ENCODE measurements at places on chromosomes 13 and 19. TPM values are rescaled to one million over a fixed set of nuclear protein-coding genes. Genes with fewer than 3 reads are reported as not detected.

Gene RLN3
- not detected for total RNA-seq

DNA sequence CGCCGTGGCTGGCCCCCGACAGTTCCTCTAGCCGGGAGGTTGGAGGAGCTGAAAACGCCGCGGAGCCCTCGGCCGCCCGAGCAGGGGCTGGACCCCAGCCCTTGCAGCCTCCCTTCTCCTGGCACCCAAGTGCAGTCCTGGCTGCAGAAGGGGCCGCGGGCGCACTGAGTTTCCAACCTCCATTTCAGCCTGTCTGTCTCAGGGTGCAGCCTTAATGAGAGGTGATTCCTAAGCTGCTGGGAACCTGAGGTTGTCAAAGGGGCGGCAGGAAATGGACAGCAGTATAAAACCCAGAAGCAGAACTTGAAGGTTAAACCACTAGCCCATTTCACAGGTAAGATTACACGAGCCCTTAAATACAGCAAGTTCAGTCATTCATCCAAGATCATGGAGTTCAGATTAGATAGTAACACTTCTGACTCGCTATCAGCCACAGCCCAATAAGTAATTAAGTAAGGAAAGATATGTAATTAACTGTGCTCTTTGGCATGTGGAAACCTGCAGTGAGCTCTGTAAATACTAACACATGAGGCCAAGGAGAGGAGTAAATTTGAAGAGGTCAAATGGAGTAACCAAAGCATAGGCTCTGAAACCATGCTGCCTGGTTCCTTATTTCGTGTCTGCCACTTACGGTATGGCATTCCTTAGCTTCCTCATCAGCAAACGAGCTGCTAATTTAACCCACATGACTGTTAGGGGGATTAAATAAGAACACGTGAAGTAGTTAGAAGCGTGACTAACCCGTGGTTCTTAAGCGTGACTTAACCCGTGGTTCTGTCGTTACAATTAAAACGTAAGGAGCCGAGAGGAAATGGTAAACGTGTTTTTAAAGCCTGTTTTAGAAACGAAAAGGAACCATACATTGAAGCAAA lies 686 bp downstream of the SETDB2 start:
- no peak for DNase-seq

Gene SGCG
- total RNA-seq, result 0.16 TPM

DNA sequence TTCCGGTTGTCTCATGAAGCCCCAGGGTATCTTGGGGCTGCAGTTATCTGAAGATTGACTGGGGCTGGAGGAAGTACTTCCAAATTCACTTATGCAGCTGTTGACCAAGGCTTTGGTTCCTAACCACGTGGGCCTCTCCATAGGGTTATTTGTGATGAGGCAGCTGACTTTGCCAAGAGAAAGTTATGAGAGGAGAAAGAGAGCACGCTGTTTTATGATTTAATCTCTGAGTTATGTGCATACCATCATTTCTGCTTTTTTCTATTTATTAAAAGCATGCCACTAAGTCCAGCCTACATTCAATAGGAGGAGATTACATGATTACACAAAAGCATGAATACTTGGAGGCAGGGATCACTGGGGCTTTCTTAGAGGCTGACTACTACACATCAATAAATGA lies 215.5 kb downstream of the NHLRC3 start:
- DNase-seq, result no peak

DNA sequence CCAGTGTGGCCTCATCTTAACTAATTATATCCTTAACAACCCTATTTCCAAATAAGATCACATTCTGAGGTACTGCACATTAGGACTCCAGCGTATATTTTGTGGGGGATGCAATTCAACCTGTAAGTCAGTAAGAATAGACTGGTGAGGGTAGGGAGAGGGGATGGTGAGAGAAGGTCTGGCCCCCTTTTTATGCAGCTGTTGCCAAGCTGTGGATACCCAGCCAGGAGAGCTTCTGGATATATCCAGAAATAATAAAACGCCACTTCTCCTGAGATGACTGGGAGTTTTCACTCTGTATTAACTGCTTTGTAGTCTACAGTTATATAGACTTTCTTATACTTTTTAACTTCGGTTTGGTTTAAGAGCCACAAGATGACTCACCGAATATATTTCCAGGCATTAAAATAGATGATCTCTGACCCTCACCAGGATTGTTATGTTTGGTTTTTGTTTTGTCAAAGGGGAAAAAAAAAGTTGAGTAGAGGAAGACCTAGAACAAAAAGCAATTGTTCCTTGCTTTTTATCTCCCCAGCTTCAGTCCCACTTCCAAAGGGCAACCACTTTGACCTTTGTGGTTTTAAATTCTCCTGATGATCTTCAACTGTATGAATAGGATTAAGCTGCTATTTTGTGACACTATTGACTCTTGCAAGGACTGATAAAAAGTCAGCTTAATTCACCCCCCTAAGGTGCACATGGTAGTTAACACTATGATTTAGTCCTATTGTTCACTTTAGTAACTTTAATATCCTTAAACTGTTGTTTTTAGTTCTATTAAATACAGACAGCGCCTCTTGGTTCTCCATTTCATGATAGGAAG lies 3.1 kb upstream of the NEK3 start:
- DNase-seq, result no peak

DNA sequence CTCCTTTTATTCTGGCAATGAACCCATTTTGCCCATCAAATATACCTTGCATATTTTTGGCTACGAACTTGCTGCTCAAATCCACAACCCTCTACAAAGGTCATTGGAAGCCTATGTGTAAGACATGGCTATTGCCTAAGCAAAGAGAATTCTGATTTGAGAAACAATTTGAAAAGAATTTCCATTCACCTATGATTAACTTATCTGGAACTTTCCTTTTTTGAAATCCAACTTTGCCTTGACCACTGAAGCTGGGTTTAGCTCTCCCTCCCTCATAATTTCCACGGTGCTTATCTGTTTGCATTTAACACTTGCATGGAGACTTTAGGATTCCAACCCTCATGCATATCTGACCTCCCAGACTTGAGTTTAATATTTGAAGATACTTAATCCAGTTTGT lies 1514.7 kb upstream of the SLC10A2 start:
- no peak for DNase-seq

DNA sequence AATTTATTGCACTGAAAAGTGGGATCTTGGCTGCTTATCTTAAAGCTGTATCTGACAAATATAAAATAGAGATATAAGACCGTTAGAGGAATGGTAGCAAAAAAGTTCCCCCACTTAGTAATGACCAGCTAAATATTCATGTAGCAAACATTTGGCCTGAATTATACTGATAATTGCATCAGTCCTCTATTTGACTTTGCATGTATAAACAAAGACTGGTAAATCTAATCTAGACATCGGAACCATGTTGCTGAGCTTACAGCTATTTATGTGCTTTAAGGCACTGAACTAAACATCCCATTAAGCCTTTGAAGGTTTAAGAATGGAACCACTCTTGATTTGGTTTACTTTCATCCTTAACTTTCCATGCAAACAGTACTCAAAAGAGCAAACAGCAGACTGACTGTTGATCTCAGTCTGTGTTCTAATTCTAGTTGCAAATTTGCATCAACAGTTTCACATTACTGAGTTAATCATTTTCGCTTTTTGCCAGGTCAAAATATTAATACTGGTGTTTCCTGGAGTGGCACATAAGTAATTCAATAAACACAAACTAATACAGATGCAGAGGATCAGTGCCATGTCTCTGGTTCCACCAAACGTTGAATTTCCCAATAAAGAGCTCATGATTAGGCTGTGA lies 203.5 kb upstream of the HTR2A start:
- DNase-seq, result no peak

- DNase-seq, result no peak
Measured at GRCh38 chr19:51702103-51702824, 9.1 kb downstream of the SPACA6 start.

GRCh38 chr13:31476753-31477152 lies 262.6 kb upstream of the RXFP2 start:
- DNase-seq, result no peak

- no peak for DNase-seq
Measured at GRCh38 chr13:99263126-99263785, 5.1 kb upstream of the GPR18 start.

Gene FSTL3
- 3.3 TPM for total RNA-seq

Gene C19orf73
- 0.47 TPM for total RNA-seq

DNA sequence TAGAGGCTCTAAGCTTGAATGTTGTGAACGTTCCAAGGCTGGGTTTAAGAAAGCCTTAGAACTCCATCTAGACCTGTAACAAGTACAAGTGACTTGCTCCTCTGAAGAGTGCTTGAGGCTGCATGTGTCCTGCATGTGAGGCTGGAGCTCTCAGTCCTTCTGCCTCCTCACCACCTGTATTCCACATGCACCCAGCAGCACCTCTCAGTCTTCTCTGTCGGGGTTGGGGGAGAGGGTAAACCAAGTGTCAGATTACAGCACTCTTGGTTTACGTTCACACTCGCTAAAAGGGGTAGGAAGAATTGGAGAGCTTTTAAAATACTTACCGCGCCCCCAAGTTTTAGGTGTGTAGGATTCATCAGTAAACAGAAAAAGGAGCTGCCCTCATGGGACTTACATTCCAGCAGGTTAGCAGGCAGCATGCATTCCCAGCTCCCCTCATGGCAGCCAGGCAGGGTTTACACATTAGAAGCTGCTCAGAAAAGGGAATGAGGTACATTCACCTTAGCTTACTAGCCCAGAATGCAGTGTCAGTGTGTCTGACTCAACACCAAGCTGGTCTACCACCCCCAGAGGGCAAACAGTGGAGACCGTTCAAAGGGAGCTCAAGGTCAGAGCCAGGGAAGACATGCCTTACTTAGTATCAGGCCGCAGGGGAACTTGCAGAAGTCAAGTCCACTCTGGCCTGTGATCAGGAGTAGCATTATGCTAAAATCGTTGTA lies 248.1 kb downstream of the PCCA start:
- no peak for DNase-seq

DNA sequence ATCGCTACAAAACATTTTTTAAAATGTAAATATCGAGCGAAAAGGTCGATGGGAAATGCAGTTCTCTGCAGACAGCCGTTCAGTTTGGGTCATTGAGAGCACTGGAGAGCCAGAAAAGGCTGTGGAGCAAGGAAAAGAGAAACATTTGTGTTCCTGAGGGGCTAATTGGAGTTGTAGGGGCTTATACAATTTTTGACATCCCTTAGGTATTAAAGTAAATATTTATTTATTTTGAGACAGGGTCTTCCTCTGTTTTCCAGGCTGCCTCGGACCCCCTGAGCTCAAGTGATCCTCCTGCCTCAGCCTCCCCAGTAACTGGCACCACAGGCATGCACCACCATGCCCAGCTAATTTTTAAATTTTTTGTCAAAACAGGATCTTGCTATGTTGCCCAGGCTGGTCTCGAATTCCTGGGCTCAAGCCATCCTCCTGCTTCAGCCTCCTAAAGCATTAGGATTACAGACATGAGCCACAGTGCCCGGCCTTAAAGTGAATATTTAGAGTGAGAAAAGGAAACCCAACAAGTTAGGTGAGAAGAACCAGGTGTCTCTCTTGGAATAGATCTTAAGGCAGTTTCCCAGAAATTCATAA lies 825 bp upstream of the YIF1B start:
- DNase-seq, result no peak

Gene ATP1A3
- total RNA-seq, result 153 TPM

GRCh38 chr13:67390462-67391086 lies 160.4 kb upstream of the PCDH9 start:
- no peak for DNase-seq

Gene CEACAM7
- total RNA-seq, result not detected

Gene CCDC169
- total RNA-seq, result 2.7 TPM

Data from occipital lobe (tissue), 3 donors.